ENCODE measurements at places on chromosomes 5 and 9. TPM values are rescaled to one million over a fixed set of nuclear protein-coding genes. Genes with fewer than 3 reads are reported as not detected.

The TMEM252 gene
- total RNA-seq = not detected

The SLIT3 gene
- 3.5 TPM for total RNA-seq

The SPARC gene
- 76.4 TPM for total RNA-seq

The C9orf153 gene
- total RNA-seq = 0.12 TPM

The CFAP77 gene
- total RNA-seq = not detected

DNA sequence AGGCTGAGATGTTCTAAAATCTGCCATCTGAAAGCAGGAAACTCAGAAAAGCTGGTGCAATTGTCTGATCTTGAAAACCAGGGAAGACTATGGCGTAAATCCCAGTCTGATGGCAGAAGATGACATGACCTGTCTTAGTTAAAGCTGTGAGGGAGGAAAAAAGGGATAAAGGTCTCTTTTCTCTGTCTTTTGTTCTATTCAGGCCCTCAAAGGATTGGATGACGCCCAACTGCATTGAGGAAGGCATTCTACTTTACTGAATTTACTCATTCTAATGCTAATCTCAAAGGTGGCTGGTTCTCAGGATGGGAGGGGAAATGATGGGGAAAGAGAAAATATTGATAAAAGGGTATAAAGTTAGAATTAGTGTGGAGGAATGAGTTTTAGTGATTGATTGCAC, 312.8 kb upstream of the CTNND2 start:
- ATAC-seq = no peak

- no peak for ATAC-seq
Observed at GRCh38 chr9:110083866-110084265, 124.1 kb downstream of the C9orf152 start.

- ATAC-seq = no peak
Observed at GRCh38 chr9:12351293-12352044, 341.7 kb upstream of the TYRP1 start.

DNA sequence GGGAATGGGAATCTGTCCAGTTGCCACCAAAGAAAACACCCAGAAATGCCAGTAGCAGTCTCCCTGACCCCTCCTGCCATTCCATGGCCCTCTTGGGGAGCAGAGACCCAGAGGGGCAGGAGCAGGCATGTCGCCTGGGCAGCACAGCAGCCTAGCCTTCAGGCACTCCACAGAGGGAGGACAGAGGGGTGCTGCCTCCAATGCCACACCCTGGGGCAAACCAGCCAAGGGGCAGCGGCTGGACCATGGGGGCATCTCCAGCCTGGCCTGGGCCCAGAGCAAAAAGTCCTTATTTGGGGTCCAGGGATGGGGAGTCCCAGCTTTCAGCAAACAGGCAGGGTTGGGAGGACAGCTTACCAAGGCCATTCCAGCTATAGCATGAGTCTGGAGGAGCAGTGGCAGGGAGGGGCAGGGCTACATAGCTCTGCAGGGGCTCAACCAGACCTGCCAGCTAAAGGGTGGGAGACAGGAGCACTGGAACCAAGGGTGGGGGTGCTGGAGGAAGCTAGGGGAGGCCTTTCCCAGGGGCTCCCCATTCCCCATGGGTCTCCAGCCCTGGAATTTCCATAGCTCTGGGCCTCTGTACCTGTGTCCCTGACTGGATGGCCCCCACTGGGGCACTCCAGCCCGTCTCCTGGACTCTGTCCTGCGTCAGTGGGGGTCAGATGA, 6.7 kb downstream of the BRD3 start:
- ATAC-seq = no peak

DNA sequence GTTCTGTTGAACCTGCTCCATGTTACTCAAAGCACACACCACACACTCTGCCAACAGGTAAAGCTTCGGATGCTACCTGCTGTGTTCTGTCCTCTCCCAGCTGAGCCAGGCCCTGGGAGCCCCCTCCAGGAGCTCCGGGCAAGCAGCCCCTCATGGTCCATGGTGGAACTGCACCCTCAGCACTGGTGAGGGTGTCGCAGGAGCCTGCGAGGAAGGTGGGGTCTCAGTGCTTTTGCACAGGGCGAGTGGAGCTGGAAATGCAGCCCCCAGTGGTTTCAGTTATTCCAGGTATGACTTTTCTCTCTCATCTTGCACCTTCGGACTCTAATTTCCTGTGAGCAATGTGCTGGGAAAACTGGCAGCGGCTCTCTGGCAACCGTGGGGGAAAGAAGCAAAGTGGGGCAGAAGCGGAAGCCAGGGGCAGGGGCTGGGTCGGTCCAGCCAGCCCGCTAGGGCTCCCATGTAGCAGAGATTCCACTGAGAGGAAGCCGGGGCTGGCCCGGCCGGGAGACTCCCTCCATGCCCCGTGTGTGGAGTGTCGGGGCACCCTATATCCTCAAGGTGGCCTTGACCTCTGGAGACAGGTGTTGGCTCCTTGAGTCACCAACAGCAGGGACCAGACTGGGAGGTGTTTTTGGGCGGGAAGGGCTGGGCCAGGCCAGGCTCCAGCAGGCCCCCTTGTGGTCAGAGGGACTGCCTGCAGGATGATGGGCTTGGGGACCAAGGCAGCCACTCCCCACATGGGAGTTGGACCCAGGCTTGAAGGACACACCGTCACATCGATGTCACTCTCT, 75.6 kb upstream of the PRSS3 start:
- peak; percentile 73 for ATAC-seq

DNA sequence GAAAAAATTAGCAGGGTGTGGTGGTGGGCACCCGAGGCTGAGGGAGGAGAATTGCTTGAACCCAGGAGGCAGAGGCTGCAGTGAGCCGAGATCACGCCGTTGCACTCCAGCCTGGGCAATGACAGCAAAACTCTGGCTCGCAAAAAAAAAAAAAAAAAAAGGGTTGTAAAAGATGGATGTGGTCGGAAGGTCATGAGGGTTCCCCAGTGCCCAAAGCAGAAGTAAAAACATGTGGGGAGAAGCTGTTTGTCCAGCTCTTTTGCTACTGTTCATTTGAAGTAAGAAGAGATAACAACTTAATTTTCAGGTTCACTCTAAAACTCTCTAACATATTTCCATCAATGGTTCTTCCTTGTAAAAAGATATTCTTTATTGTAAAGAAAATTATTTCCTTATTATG, 57.1 kb upstream of the GOLPH3 start:
- no peak for ATAC-seq
